ENCODE measurements at places on chromosomes 2 and 18.
A peak's percentile ranks its signal among the peaks of the same experiment; 100 is the strongest.

- no peak for DNase-seq
These were observed 101.3 kb upstream of the NDUFV2 start for GRCh38 chr18:9001209-9001608.

- no peak for DNase-seq
These were observed 640 bp downstream of the SPTBN1 start for GRCh38 chr2:54456612-54457322.

GRCh38 chr2:159715451-159715850 is 3.1 kb downstream of the MARCHF7 start:
- no peak for DNase-seq

GRCh38 chr2:239889641-239890121 is 135.5 kb downstream of the NDUFA10 start:
- no peak for DNase-seq

DNA sequence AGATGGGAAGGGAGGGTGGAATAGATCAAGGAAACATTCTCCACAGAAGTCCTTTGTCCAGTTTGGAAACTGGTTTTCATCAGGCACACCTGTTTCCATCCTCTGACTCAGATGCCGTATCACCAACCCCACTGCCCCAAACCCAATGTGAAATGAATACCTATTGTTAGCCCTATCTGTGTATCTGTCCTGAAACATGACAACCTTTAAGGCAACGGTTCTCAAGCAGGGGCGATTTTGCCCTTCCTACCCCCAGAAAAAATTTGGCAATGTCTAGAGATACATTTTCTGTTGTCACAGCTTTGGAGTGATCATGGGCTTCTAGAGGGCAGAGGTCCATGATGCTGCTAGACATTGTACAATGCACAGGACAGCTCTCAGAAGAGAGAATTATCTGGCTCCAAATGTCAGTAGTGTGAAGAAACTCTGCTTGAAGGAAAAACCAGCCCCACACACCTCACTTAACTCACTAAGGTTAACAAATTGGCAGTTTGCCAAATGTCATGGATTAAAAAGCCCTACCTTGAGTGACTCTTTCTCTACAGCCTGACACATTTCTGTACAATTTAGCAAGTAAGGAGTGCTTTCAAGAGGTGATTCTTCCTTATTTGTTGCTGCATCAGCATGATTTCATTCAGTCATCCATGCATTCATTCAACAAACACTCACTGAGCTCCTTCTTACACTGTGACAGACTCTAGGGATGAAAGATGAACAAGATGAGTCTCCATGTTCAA is 3.4 kb downstream of the SCTR start:
- no peak for DNase-seq

DNA sequence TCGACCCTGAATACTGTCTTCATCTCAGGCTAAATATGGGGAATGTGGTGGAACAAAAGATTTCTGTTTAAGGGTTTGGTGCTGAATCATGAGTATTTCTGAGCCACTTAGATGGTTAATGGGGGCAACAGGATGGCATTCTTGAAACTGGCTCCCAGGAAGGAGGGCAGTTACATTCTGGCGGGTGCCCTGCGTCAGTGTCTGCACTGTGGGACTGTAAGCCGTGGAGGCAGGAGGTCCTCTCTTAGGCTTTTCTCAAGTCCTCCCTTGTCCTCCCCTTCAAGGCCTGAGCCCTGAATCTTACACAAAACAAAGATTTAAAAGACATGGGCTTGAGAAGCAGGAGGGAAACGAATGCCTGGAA is 45.7 kb downstream of the PSD4 start:
- no peak for DNase-seq

- DNase-seq: no peak
These were observed 108.0 kb downstream of the SLC8A1 start for GRCh38 chr2:40343902-40344301.

DNA sequence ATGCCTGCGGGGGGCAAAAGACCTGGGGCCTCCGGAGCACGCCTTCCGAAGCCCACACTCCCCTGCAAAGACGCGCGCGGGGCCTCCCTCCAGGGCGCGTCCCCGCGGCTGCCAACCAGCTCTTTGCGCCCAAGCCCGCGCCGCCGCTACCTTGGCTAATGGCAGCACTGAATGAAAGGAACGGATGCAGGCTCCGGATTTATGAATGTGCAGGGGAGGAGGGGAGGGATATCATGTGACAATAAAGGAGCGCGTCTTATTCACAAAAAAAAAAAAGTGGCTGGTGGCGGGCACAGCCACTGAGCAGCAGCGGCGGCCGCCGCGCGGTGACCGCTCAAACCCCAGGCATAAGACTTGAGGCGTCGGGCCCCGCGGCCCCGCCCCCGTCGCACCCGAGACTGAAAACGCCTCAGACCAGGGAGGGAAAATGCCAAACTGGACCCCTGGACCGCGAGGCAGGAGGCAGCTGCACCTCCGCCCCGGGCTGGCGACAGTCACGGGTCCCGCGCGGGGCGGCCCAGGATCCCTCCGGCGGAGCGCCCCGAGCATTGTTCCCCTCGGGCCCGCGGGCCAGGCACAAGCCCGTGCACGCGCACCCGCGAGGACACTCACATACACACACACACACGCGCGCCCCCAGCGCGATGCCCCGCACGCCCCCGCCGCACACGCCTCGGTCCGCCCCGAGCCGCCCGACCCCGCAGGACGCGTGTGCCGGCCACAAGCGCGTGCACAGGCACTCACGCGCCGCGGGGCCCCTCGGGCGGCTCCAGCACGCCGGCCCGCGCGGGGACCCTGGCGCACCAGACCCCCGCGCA is 1.6 kb downstream of the SPRED2 start:
- DNase-seq: peak; percentile 26

DNA sequence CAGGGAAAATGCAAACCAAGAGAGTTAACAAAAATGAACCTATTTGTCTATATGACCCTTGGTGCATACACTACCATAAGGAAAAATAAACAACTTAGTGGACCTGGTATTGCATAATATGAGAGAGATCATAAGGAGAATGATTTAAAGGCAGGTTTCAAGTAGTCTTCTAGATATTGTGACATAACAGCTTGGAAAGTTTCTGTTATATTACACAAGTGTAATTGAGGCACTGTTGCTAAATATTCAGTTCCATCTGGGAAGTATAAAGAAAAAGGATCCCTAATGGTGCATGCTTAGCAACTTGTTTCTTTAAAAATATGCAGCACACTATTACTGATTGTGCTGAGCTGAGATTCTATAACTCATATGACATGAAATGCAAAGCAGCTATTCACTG is 252.2 kb upstream of the SPHKAP start:
- no peak for DNase-seq

- no peak for DNase-seq
These were observed 37.0 kb downstream of the KLHL14 start for GRCh38 chr18:32735781-32736180.

GRCh38 chr2:65511306-65511705 is 78.9 kb upstream of the SPRED2 start:
- no peak for DNase-seq

GRCh38 chr18:24810561-24811305 is 350.3 kb downstream of the HRH4 start:
- no peak for DNase-seq

GRCh38 chr2:201707753-201708152 is 9.3 kb upstream of the MPP4 start:
- no peak for DNase-seq

DNA sequence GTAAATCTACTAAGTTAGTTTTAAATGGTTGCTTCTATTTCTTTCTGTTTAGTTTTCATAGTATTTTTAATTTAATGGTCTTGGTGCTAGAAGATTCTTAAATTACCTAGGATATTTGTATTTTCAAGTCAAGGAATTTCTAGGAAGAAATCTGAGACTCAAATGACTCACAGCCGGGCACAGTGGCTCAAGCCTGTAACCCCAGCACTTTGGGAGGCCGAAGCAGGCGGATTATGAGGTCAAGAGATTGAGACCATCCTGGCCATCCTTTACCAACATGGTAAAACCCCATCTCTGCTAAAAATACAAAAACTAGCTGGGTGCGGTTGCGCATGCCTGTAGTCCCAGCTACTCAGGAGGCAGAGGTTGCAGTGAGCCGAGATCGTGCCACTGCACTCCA is 95.5 kb downstream of the C2orf74 start:
- no peak for DNase-seq

DNA sequence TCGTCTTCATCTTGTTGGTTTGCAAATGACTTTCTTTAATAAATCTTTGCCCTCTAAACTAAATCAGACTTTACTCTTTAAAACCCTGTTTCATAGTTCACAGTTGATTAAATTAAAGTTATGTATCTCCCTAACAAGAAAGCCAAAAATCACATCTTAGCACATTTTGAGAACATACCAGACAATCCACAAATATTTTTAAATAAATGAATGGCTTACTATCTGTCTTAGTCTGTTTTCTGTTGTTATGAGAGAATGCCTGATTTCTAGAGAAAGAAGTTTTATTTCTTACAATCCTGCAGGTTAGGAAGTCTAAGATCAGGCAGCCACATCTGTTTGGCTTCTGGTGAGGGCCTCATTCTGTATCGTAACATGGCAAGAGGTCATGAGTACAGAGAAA is 1090.2 kb upstream of the PIK3C3 start:
- DNase-seq: no peak

Data from stimulated activated CD8-positive, alpha-beta memory T cell treated with anti-CD3 and anti-CD28 coated beads, Interleukin-15, amount 100 ng/mL, for 24 hours (primary cell).